DND-41 (cell line): ENCODE measurements at places on chromosomes 2 and 18.

DNA sequence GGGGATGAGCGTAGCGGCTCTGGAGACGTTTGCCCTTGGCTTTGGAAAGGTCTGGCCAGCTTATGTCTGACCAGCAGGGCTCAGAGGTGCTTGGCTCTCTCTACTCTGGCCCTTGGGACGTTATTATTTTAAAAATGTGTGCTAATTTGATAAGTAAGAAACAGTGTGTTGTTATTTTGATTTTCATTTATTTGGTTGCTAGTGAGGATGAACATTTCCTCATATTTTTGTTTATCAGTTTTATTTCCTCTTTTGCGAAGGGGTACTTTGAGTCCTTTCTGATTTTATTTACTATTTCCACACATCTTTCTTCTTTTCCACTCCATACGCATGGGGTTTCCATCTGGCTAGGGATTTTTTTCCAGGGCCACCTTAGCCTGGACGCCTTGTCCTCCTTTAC, 11.4 kb downstream of the CXCR4 start:
- no peak for DNase-seq

DNA sequence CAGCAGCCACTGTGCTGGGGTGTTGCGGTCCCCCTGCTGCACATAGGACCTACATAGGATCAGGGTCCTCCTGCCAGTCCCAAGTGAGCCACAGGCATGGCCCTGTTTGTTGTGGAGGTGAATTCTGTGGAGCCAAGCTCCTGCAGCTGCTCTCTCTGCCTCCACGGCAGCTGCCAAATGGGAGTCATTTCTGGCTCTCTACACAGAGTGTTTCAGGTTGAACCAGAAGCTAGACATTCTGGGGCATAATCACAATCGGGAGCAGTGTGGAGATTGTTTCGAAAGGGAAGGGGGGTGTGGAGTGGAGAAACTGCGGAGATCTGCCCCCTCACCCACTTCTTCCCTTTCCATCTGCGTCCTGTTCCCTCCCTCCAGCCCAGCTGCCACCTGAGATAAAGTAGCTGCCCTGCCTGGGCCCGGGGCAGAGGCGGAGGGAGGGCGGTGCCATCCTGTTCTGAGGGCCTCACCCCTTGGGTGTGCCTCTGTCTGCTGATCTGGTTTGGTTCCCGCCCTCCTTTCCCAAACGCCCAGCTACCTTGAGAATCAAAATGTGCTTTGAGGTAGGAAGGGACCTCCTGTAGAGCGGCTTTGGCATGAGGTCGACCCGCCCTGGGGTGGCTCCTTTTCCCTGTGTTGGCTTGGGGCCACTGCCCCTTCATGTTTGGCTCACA, 139.4 kb downstream of the WDSUB1 start:
- no peak for DNase-seq

- no peak for DNase-seq
Observed at GRCh38 chr2:54604871-54605270, 118.6 kb upstream of the EML6 start.

DNA sequence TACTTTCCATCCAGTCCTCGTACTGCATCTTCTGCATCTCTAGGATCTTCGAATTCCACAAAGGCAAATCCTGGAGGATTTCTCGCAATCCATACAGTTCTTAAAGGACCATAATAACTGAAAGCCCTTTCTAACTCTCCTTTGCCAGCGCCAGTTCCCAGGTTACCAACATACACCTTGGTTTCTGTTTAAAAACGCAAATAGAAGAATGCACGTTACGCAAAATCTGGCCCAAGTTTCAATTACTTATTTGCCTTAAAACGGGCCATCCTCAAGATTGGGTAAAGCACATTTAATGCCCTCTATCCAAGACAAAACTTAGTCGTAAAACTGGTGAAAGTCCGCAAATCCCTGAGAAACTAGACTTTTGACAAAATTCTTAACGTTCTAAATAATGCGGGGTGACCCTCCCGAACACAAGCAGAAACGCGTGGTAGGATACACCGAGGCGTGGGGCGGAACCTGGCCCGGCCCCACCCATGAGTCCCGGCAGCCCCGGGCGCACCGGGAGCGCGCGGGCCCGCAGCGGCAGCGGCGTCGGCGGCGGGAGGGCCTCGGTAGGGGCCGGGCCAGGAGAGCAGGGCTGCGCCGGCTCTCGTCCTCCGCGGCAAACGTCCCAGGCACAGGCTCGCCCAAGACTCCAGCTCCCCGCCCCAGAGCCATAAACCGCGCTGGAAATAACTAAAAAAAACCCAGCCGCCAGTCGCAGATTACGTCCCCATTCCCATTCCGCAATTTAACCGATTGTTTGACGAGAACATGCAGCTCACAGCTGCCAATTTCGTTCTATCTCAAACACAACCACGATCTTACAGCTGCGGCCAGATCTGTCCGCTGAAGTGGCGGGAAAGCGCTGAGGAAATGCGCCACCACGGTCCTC, 910 bp downstream of the SRSF7 start:
- DNase-seq, result peak; percentile 56

DNA sequence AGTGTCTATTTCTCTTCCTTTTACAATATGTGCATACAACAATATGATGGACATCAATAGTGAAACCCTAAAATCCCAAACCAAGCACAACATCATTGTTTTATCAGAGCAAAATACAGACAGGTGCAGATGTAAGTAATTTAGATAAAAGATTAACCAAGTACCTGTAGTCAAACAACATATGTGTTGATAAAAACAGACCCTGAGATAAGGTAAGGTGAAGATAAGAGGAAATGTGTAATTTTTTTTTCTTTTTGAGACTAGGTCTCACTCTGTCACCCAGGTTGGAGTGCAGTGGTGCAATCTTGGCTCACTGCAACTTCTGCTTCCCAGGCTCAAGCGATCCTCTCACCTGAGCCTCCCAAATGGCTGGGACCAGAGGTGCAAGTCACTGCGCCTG, 589.8 kb downstream of the PLCL1 start:
- no peak for DNase-seq

DNA sequence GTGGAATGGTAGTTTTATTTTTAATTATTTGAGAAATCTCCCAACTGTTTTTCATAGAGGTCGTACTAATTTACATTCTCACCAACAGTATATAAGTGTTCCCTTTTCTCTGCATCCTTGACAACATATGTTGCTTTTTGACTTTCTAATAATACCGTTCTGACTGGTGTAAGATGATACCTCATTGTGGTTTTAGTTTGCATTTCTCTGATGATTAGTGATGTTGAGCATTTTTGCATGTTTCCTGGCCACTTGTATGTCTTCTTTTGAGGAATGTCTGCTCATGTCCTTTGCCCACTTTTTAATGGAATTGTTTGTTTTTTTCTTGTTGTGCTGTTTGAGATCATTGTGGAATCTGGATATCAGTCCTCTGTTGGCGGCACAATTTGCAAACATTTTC, 242.5 kb downstream of the ZNF521 start:
- DNase-seq, result no peak

DNA sequence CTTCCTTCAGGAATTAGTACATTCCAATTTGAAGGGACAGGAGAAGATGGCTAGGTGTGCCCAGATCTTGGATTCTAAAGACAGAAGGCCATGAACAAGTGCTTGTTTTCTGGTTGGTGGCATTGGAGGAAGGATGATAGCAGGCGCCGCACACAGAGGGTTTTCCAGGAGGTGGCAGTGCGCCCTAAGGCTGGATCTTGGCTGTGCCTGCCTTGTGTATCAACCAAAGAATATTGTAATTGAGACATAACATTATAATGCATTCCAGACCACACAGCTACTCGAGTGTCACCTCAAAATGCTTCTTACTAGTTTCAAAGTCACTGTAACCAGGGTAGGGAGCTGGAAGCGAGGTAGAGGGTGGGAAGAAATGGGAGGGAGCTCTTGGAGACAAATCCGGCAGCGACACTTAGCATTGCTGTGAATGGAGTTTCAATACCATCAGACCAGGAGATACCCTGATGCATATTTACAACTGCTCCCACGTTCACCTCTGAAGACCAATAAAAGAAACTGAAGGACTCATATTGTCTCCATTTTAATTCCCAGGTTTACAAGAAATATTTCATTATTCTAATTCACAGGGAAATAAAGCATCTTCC, 42.5 kb downstream of the CPO start:
- DNase-seq, result peak; percentile 38

- no peak for DNase-seq
Observed at GRCh38 chr2:177597759-177598158, 205.2 kb downstream of the AGPS start.

- no peak for DNase-seq
Observed at GRCh38 chr18:3916082-3916481, 466.1 kb downstream of the TGIF1 start.

GRCh38 chr2:33131749-33132148, 185.0 kb downstream of the LTBP1 start:
- DNase-seq, result no peak

GRCh38 chr2:187382131-187382530, 65.9 kb downstream of the CALCRL start:
- no peak for DNase-seq

DNA sequence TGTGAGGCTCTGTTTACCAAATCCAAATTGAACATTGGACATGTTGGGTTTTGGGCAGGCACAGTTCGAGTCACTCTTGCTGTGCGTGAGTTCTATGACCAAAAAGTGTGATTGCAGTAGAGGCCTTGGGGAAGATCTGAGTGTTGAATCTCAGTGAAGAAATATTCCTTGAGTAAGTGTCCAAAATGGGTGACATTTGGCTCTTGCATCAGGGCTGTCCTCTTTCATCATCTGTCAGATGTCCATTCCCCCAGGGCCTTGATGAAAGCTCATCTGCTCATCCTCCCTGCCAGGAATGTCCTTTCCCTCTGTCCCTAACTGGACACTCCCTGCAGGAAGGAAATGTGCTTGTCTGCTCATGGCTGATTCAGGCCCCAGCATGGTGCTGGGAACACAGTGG, 6.4 kb upstream of the SFTPB start:
- no peak for DNase-seq

DNA sequence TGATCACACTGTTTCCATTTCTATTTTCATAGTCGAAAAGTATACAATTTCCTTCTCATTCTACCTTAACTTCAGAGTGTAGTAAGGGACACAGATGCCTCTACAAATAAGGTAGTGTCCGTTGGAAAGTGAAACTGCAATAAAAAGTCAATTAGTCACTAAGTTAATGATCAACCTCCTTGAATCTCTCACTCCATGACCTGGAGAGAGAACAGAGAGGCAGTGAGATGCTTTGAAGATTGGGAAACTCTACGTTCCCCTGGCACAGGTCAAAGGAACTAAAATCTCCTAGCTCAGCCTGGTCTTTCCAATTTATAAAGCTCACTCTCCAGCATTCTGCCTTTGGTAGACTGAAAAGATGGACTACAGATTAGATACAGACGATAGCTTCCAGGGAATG, 153.8 kb upstream of the ACAA2 start:
- DNase-seq, result no peak

DNA sequence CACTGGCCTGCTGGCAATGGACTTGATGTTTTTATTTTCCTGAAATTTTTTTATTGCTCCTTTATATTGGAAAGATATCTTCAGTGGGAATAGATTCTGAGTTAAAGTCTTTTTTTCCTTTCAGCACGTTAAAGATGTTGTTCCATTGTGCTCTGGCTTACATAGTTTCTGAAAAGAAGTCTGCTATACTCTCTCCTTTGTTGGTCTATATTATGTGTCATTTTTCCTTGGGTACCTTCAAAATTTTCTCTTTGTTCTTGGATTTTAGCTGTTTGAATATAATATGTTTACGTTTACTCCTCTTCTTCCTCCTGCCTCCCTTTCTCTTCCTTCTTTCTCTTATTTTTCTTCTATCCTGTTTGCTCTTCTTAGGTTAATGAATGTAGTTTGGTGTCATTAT, 105.5 kb downstream of the CAPN13 start:
- DNase-seq, result no peak

- DNase-seq, result no peak
Observed at GRCh38 chr2:174581491-174581890, 16.1 kb downstream of the WIPF1 start.

DNA sequence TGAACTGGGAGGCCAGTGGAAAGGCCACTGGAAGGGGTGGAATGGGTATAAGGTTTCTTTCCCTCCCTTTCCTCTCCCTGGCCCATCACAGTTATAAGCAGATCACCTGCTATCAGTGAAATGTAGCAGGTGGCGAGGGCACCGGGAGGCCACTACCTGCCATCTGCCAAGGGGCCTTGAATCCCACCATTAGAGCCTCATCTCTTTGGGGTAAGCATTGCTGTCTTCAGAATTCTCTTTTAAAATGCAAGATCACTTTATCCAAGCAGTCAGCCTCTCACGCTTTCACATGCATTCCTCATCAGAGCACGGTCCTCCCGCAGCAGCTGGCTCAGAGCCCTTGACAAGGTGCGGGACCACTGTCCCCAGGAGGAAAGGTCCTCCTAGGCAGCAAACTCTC, 268.5 kb downstream of the CELF4 start:
- DNase-seq, result no peak

GRCh38 chr18:48922801-48923730, 27.7 kb downstream of the SMAD7 start:
- DNase-seq, result no peak

DNA sequence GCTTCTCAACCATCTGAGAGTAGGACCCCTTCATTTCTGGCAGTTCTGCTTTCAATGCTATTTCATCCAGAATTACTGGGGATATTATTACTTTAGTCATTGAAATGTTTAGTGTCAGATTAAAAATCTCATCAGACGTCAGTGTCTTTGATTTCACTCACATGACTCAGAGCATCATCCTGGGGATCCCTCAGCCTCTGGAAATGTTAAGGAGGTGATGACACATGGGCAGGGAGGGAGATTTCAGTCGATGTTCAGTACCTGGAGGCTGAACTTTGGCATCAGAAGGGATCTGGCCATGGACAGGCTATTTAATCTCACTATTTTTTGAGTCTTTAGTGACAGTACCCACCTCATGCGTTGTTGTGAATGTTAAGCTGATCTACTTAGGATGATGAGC, 39.1 kb downstream of the OSBPL6 start:
- no peak for DNase-seq

DNA sequence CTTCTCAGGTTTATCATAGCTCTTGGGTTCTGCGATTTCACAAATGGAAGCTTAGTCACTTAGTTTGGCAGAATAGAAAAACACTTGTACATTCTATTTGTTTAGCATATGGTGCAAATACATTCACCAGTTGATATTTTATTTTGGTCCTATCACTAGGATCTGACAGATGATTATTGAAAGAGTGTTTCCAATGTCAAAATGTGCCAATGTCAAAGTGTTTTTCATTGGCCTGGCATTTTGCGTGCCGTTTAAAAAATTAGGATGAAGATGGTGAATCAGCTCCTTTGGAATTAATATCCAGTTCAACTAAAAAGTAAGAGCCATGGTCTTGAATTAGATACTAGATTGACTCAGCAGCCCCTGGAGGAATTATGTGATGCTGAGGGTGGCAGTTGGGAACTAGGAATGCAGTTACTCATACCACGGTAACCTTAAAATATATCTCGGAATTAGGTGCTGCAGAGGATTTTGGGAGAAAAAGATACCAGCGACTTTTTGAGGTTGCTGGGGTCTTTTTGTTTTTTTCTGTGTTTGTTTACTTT, 87.0 kb downstream of the SPHKAP start:
- DNase-seq, result no peak

- no peak for DNase-seq
Observed at GRCh38 chr2:12430407-12431133, 286.2 kb upstream of the TRIB2 start.

DNA sequence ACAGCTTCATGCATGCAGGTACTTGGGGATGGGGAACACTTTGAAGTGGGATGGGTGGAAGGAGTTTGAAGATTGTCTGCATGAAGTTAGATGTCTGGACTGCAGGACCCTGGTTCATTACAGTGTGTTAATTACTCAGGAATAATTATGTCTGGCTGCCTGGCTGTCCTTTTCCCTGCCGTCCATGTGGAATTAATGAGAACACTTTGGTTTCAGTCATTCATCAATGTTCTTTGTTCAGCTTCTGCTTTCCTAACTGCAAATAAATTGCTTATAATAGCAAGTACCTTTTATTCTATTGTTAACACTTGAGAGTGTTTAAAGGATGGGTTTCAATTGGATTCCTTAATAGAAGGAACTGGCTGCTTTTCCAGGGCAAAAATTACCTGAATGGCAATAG, 35.8 kb downstream of the MTCL1 start:
- DNase-seq, result no peak
